Sigmoid colon (tissue), 7 donors: ENCODE measurements at places on chromosomes 3 and 15. TPM values are rescaled to one million over a fixed set of nuclear protein-coding genes. Genes with fewer than 3 reads are reported as not detected.

- no peak for DNase-seq
These were observed 3.0 kb downstream of the ITIH4 start for GRCh38 chr3:52827441-52827840.

- no peak for DNase-seq
These were observed 25.4 kb upstream of the TSEN2 start for GRCh38 chr3:12458901-12459300.

- no peak for DNase-seq
These were observed 52.1 kb downstream of the EDEM1 start for GRCh38 chr3:5239602-5240001.

DNA sequence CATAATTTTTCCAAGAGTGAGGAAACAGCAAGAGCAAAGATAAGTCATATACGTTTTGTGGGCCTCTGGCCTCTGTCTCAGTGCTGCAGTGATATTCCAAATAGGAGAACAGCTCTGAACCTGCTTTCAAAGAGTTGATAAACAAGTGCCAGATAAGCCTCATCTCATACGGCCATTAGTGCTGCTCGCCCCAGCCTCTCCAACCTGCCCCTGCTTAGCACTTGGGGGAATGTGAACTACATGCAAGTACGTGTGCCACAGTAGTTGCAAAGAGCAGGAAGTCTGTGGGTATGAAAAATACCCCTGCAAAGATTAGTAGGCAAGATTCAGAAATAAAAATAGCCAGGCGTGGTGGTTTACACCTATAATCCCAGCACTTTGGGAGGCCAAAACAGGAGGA, 14.0 kb downstream of the DAPK2 start:
- no peak for DNase-seq

- DNase-seq, result no peak
These were observed 550.0 kb downstream of the FGF12 start for GRCh38 chr3:192177383-192177782.

GRCh38 chr15:58410353-58410752, 21.4 kb upstream of the LIPC start:
- DNase-seq, result no peak

DNA sequence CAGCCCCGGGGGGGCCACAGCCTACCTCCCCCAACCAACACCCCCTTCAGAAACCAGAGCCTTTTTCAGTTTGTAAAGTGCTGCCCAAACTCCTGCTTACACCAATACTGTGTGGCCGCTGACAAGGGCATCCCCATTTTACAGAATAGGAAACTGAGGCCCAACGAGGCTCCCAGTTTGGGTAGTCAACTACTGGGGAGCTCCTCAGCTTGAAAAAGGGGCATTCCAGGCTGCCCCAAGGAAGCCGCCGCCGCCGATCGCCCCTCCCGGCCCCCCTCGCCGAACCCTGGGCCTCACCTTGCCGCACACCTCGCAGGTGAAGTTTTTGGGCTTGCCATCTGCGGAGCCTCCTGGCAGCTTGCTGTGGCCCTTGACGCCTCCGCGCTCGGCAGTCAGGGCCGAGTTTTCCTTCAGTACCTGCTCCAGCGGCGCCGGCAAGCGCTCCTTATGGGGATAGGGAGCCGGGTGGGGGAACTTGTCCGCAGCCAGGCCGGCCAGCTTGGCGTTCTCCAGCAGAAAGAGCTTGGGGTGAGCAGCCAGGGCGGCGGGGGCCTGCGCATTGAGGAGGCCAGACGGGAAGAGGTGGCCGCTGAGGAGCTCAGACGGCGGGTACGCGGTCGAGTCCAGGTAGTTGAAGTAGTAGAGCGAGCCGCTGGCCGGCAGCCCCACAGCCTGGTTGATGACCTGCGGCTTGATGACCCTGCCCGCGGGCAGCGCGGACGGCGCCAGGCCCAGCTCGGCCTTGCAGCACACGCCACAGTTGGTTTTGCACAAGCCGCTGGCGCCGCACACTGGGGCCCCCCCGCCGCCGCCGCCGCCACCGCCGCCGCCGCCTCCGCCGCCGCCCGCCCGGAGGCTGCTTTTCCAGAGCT, 1.4 kb downstream of the FEZF2 start:
- no peak for DNase-seq

The POPDC2 gene
- 181 TPM for total RNA-seq

The TRPM1 gene
- total RNA-seq, result not detected
